8988T (cell line): ENCODE measurements at places on chromosomes 4 and X.

GRCh38 chrX:65576160-65576559, 41.6 kb upstream of the LAS1L start:
- no peak for DNase-seq

DNA sequence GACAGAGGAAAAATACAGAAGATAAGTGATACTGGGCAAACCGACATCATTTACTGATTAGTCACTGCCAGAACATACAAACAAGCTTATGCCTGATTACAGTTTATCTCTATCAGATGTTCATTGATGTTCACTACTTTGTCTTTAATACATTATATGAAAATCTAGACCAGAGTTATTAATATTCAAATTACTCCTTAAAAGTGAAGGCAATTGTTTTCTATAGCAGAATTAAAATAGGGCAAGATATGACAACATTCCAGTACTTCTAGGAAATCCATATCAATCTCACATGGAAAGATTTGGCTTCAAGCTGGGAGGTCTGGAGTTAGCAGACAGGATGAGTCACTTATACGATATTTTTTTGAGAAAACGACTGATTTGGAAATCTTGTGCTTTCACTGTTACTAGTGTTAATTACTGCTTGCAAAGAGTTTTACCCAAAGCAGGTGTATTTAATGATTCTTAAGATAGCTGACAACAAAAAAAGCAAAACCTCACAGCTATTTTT, 31.8 kb downstream of the HPGD start:
- DNase-seq = no peak

DNA sequence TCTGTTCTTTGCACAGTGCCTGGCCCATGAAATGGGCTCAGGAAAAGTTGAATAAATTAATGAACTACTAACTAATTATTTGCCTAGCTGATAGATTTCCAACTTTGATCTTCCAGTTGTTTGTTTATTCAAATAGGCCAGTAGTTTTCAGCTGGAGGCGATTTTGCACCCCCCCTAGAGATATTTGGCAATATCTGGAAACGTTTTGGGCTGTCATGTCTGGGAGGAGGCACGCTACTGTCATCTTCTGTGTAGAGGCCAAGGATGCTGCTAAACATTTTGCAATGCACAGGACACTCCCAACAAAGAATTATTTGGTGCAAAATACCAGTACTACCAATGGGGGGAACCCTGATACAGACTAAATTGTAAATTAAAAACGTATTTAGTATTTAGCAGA, 81.9 kb downstream of the VCX2 start:
- no peak for DNase-seq

- DNase-seq = no peak
Observed at GRCh38 chrX:115399306-115399705, 109.8 kb downstream of the LUZP4 start.

- no peak for DNase-seq
Observed at GRCh38 chr4:143375326-143376073, 38.8 kb downstream of the GAB1 start.

GRCh38 chr4:123976819-123977218, 580.2 kb downstream of the SPRY1 start:
- no peak for DNase-seq

- DNase-seq = no peak
Observed at GRCh38 chrX:15786915-15787314, 3.4 kb upstream of the ZRSR2 start.

GRCh38 chr4:120202222-120202621, 135.6 kb upstream of the MAD2L1 start:
- DNase-seq = no peak

- no peak for DNase-seq
Observed at GRCh38 chr4:66223068-66223703, 552.9 kb upstream of the EPHA5 start.

DNA sequence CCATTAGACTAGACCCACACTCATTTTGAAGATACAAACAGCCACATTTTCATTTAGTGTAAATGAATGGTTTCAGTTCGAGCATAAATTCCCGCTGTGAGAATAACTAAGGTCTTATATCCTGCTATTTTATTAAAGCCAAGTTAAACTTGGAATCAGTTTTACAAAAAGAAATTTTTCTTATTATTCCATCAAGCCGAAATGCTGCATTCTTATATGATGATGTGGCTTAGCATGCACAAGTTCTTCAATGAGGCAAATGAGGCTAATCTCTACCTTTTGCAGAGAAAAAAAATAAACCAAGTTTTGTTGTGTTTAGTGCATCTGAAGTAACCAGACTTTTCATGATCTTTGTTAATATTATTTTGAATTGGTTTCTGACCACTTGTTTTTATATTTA, 953.9 kb upstream of the PCDH10 start:
- DNase-seq = no peak

GRCh38 chr4:87045659-87046058, 110.8 kb downstream of the AFF1 start:
- no peak for DNase-seq

DNA sequence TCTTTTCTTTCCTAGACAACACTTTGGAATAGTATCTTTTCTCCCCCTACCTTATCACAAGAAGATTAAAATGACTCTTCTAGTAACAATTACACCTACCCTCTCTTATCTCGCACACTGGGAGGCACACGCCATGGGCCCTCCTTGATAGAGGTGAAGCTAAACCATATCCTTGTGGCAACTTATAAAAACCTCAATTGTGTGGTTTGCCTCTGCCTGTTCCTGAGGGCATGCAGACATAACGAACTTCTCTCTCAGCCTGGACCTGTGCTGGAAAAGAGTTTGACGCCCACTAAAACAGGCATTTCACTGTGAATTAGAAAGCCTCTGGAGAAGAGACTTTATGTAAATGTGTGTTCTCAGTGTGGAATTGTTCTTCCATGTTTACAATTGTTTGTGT, 141.2 kb downstream of the NDST3 start:
- no peak for DNase-seq

GRCh38 chr4:94346541-94346940, 3.9 kb upstream of the HPGDS start:
- no peak for DNase-seq

DNA sequence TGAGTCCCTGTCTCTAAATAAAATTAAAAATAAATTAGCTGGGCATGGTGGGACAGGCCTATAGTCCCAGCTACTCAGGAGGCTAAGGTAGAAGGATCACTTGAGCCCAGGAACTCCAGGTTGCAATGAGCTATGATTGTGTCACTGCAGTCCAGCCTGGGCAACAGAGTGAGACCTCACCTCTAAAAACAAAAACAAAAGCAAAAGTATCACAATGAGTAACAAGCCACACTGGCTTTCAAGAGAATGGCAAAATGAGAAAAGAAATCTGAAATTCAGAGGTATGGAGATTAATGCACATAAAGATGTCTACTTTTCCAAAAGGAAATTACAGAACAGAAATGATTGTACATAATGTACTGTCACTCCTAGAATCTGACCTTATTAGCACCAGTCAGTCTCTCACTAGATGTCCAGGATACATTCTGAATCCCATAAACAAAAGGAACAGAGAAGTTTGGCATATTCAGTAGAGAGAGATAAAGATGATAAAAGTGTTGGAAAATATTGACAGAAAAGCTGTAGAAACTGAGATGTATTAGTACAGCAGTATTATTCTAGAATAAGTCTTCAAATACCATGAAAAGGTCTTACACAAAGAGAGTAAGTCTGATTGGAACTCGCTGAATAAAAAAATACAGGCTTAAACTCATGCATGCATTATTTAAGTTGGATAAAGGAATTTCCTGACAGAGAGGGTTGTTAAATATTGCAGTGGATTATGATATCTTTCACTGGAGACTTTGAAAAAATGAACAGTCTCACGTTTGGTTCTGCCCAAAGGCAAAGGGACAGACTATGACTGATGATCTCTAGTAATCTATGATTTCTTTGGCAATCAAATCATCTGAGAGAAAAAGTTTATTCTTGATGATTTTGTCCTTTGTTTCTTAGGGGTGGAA, 102.5 kb downstream of the SH3RF1 start:
- DNase-seq = no peak

DNA sequence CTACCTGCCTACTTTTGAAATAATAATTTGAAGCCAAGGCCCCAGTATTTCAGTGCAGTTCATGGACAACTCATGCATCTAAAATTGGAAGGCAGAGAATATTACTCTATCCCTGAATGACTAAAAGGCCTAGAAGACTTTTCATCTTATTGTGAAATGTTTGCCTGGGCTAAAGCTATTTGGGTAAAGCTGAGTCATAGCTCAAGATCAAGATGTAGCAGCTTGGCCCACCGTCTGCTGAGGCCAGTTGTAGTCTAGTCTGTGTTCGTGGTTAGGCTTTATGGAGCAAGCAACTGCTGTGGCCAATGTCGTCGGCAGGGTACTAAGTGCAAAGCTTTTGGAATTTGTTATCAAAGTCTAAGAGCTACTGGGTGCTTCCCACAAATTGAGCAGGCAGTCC, 929.1 kb downstream of the RAB28 start:
- no peak for DNase-seq

- no peak for DNase-seq
Observed at GRCh38 chr4:108943976-108944591, 181.2 kb upstream of the ETNPPL start.

DNA sequence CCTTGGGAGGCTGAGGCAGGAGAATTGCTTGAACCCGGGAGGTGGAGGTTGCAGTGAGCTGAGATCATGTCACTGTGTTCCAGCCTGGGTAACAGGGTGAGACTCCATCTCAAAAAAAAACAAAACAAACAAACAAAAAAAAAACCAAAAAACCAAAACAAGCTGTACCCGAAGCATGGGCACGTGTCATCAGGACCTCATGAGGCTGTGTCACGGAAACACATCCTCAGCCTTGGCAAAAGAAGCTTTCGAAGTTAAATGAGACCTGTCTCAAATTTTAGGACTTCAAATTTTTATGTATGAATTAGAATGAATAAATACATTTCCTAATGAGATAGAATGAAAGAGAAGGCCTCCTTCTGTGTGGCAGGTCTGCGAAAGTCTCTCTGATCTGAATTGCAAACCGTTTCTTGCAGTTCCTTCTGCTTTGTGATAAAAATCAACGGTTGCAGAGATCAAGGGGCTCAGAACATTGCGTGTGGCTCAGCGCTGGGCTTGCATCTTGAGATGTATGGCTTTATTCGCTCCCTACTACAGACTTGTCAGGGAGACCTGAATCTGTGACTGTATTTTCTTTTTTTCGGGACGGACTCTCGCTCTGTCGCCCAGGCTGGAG, 19.5 kb upstream of the CRLF2 start:
- no peak for DNase-seq

- no peak for DNase-seq
Observed at GRCh38 chr4:151192556-151193235, 84.3 kb upstream of the PRSS48 start.

GRCh38 chr4:48484494-48485168, 1.5 kb downstream of the SLC10A4 start:
- DNase-seq = no peak

DNA sequence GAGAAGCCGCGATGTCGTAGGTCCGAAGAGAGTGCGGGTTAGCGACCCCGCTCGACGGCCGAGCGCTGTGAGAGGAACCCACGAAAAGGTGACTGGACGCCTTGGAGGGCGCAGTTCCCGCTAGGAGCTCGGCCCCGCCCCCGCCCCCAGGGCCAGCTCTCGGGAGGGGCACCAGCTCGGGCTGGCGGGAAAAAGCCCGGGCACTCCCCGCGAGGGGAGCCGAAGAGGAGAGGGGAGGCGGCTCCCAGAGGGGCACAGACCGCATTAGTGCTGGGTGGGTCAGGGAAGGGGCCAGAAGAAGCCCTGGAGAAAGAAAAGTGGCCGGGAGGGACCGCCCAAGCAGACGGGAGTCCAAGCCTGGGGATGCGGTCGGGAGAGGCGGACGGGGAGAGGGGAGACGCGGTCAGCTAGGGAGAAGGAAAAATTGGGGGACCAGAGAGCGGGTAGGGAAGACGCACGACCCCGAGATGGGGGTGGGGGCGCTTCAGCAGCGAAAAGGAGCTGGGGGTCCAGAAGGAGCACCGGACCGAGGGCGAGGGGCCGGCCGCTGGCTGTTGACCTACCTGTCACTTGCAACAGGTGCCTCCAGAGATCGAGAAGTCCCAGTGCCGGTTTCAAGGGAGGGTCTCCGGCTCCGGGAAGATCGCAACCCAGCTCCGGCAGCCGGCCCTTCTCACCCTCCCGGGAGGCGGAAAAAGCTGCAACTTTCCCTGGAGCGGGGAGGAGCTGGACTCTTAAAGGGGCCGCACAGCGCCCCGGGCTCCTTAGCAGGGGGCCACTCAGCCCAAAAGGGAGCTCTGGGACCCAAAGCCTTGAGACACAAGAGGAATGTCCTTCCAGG, at the start of gene SYTL4:
TSS of gene SYTL4 (minus strand) at position 681 of the 841 bp plus-strand sequence. CDS start 30,084 bp downstream, outside the sequence.
- DNase-seq = peak; percentile 31

- DNase-seq = no peak
Observed at GRCh38 chr4:139522457-139522856, 33.6 kb downstream of the SETD7 start.

- DNase-seq = no peak
Observed at GRCh38 chrX:12239356-12240082, 101.2 kb downstream of the FRMPD4 start.

DNA sequence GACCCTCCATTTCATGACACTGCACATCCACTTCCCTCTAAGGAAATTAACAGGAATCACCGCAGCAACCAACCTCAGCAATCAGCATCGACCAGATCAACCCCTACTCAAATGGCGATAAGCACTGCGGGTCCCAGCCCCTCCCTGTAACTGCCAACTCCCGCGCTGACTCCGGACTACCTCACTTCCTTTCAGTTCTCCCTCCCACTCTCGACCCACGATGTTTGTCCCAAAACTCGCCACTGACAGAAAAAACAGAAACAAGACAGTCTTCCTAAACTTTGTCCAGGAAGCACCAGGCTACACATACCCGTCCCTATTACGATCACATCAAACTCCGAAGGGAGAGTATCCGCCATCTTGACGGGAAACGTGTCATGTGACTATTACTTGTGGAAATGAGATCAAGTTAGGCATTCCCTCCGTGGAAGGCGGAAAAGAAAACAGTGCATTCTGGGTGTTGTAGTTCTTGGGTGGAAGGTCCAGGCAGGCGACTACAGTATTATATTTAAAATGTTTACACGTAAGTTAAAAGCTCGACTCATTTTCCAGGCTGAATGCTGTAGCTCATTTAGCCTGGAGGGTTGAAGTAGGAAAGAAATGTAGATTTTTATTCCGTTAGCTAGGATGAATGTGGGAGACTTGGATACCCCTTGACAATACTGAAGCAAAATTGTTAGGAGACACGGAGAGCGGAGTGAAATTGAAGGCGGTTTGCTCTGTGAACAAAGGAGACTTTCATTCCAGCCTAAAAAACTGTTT, at the start of gene CHM:
TSS of gene CHM (minus strand) at position 385 of the 762 bp plus-strand sequence. CDS start at position 359, 26 bp downstream.
- peak; percentile 14 for DNase-seq

GRCh38 chr4:147769386-147769785, 37.5 kb downstream of the ARHGAP10 start:
- no peak for DNase-seq

- no peak for DNase-seq
Observed at GRCh38 chr4:169032883-169033645, 23.0 kb upstream of the CBR4 start.

GRCh38 chrX:68995780-68996551, 167.1 kb downstream of the EFNB1 start:
- DNase-seq = no peak

DNA sequence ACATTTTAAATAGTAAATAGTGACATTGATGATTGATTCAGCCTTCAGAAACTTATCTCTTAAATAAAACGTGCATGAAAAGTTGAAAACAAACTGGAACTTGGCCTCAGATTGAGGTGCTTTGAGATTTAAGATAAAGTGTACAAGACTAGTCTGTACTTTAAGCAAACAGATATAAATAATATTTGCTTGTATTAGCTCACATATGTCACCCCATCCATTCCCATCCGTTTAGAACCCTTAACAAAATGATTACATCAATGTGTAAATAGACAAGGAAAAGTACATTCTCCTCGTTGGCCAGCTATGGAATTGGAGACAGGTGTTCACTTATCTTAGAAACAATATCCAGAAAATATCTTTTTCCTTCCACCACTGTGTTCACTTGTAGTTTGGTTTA, 130.8 kb downstream of the BANK1 start:
- no peak for DNase-seq

- DNase-seq = no peak
Observed at GRCh38 chr4:147535124-147535523, 54.2 kb downstream of the EDNRA start.
